ENCODE measurements at places on chromosomes 6 and 20.

GRCh38 chr6:34067814-34068213 is 78.1 kb downstream of the GRM4 start:
- no peaks in the 10 kb centered on the region for H3K36me3 ChIP-seq
- no peak overlapping the region for H3K4me3 ChIP-seq
- no peak overlapping the region for H3K27ac ChIP-seq
- no peak for DNase-seq

DNA sequence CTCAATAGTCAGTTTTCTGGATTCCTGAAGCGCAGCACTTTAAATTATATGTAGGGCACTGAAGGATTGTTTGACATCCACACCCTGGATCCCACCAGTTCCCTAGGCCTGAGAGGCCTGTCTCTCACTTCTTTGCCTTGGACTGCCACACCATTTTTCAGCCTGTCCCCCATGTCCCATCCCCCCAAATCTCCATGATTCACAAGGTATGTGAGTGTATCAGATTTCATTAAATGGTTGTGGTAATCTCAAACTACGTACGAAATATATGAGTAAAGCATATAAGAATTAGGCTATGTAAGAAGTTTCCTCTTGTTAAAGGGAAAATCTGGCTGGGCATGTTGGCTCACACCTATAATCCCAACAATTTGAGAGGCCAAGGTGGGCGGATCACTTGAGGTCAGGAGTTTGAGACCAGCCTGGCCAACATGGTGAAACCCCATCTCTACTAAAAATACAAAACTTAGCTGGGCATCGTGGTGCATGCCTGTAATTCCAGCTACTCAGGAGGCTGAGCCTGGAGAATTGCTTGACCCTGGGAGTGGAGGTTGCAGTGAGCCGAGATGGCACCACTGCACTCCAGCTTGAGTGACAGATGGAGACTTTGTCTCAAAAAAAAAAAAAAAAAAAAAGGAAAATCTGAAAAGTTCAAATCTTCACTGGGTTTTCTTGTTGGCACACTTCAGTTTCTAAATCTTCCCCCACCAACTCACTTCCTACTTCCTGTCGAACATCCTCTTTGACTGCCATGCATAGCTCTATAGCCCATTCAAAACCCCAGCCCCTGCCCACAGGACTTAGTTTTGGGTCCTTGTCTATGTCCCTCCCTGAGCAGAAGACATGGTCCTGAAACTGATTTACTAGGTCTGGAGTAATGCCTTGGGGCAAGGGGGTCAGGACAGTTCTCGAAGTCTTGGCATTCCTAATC is 97.3 kb upstream of the SHLD1 start:
- H3K27me3 ChIP-seq, result no peaks in the 10 kb centered on the region
- peaks cover 4% of the 10 kb centered on the region for H3K4me1 ChIP-seq
- no peak for DNase-seq
- H3K4me3 ChIP-seq, result no peak overlapping the region
- H3K27ac ChIP-seq, result no peak overlapping the region

- no peaks in the 10 kb centered on the region for H3K4me1 ChIP-seq
- peaks cover 17% of the 10 kb centered on the region for H3K27me3 ChIP-seq
- no peak overlapping the region for H3K27ac ChIP-seq
- no peak overlapping the region for H3K4me3 ChIP-seq
- H3K36me3 ChIP-seq, result no peaks in the 10 kb centered on the region
- DNase-seq, result no peak
These were observed 1.3 kb upstream of the SLC17A1 start for GRCh38 chr6:25833136-25833535.

GRCh38 chr6:157762636-157763035 is 60.4 kb upstream of the SNX9 start:
- peaks cover 27% of the 10 kb centered on the region for H3K27me3 ChIP-seq
- DNase-seq, result no peak
- peak overlapping the region; percentile 5 for H3K4me3 ChIP-seq
- H3K27ac ChIP-seq, result peak overlapping the region; percentile 30
- H3K4me1 ChIP-seq, result peaks cover 43% of the 10 kb centered on the region
- H3K36me3 ChIP-seq, result no peaks in the 10 kb centered on the region

- no peak overlapping the region for H3K27ac ChIP-seq
- no peak overlapping the region for H3K4me3 ChIP-seq
- peaks cover 17% of the 10 kb centered on the region for H3K27me3 ChIP-seq
- no peak for DNase-seq
- H3K36me3 ChIP-seq, result no peaks in the 10 kb centered on the region
These were observed 81.0 kb downstream of the COL9A1 start for GRCh38 chr6:70221715-70222438.

GRCh38 chr6:148565930-148566663 is 180.7 kb upstream of the UST start:
- H3K27ac ChIP-seq, result peak overlapping the region; percentile 29
- peaks cover 29% of the 10 kb centered on the region for H3K4me1 ChIP-seq
- peaks cover 36% of the 10 kb centered on the region for H3K27me3 ChIP-seq
- H3K36me3 ChIP-seq, result peaks cover 4% of the 10 kb centered on the region
- H3K4me3 ChIP-seq, result peak overlapping the region; percentile 34

GRCh38 chr6:93272896-93273295 is 146.5 kb downstream of the EPHA7 start:
- no peaks in the 10 kb centered on the region for H3K4me1 ChIP-seq
- H3K36me3 ChIP-seq, result no peaks in the 10 kb centered on the region
- no peak overlapping the region for H3K27ac ChIP-seq
- no peaks in the 10 kb centered on the region for H3K27me3 ChIP-seq
- no peak for DNase-seq
- H3K4me3 ChIP-seq, result no peak overlapping the region

Data from natural killer cell treated with Interleukin-12 subunit alpha and Interleukin-12 subunit beta and Interleukin-15 and Interleukin-18, amount 100 ng/mL, for 72 hours (primary cell).